AG04450 (cell line): ENCODE measurements at places on chromosomes 5 and 9.

GRCh38 chr5:83973925-83974815 is 253.5 kb upstream of the HAPLN1 start:
- no peak for DNase-seq

DNA sequence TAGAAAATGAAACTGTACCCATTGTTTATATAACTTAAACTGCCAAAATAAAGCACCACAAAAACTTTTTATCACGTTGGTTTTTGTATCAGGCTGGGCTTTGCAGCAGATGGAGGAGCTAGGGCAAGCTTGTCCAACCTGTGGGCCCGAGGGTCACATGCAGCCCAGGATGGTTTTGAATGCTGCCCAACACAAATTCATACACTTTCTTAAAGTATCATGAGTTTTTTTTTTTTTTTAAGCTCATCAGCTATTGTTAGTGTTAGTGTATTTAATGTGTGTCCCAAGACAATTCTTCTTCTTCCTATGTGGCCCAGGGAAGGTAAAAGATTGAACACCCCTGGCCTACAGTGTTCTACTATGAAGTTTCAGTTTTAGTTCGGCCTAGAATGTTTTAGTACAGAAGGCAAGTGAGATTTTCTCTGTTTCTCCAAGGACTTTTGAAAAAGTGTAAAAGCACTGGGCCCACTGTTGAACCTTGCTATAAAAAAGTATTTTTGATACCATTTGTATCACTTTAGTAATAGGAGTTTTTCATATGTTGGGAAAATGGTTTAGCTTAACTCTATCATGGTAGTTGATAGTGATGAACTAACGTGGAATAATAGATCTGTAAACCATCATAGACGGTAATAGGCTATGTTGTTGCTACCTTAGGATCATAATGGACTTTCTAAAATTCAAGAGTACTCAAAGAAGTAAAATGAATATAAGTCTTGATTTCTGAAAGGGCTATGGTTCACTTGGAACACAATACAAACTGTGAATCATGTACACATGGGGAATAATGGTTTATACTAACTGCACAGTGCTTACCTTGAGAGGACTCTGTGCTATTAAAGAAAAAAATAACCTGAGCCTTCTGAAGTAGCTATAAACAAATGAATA is 2.9 kb downstream of the CDKN2A start:
- DNase-seq, result no peak

DNA sequence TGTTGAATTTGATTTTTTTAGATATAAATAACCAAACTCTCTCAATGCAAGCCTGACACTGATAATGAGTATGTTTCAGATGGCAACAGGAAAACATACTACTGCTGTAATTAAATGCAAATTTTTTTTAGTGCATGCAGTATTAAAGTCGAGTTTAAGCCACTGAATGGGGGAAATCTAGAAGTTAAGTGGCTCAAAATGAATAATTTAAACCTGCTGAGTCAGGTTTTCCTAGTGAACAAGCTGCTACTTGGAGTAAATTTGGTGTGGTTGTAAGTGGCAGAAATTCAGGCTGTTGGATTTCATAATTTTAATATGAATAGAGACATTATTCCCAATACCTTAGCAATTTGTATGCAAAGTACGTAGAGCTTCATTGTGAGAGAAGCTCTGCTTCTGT is 121.8 kb downstream of the SLF1 start:
- no peak for DNase-seq

- no peak for DNase-seq
These were observed 35.4 kb downstream of the PRLR start for GRCh38 chr5:35194635-35195471.

DNA sequence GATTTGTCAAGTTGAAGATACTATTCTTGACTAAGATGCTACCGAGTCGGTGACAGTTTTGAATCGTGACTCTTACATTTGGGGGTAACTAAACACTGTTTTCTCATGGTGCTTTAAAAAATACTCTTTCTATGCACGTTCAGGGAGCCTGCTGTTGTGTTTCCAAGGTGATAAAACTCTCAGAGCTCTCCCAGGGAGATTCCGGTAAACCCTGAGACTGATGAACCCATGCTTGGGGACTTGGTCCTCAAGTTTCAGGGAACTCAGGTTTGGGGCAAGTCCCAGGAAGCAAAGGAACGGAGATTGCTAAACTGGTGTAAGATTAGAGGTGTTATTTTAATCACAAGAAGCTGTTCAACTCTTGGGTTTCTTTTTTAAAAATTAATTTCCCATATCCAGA is 1.4 kb downstream of the GDA start:
- no peak for DNase-seq
